ENCODE measurements at places on chromosomes 16 and 17. TPM values are rescaled to one million over a fixed set of nuclear protein-coding genes. Genes with fewer than 3 reads are reported as not detected.

Gene CIBAR2
- total RNA-seq = not detected

- H3K27me3 ChIP-seq = peaks cover 5% of the 10 kb centered on the region
- no peaks in the 10 kb centered on the region for H3K36me3 ChIP-seq
- H3K4me3 ChIP-seq = no peak overlapping the region
- DNase-seq = peak; percentile 82
- peaks cover 3% of the 10 kb centered on the region for H3K4me1 ChIP-seq
Measured at GRCh38 chr17:8997994-8998628, 23.2 kb upstream of the NTN1 start.

GRCh38 chr16:70568601-70569237 is 45.1 kb downstream of the SF3B3 start:
- DNase-seq = no peak
- H3K36me3 ChIP-seq = peaks cover 58% of the 10 kb centered on the region
- H3K4me3 ChIP-seq = no peak overlapping the region
- peaks cover 22% of the 10 kb centered on the region for H3K4me1 ChIP-seq

- DNase-seq = peak; percentile 92
- no peaks in the 10 kb centered on the region for H3K36me3 ChIP-seq
- no peak overlapping the region for H3K4me3 ChIP-seq
Measured at GRCh38 chr16:4330277-4330874, 14.5 kb downstream of the GLIS2 start.

GRCh38 chr17:76204277-76204676 is 36.0 kb downstream of the RNF157 start:
- H3K36me3 ChIP-seq = no peaks in the 10 kb centered on the region
- no peaks in the 10 kb centered on the region for H3K27me3 ChIP-seq
- H3K4me1 ChIP-seq = peaks cover 3% of the 10 kb centered on the region
- H3K27ac ChIP-seq = no peak overlapping the region
- no peak for DNase-seq
- no peak overlapping the region for H3K4me3 ChIP-seq

- peak; percentile 28 for DNase-seq
- peaks cover 22% of the 10 kb centered on the region for H3K4me1 ChIP-seq
- H3K36me3 ChIP-seq = peaks cover 3% of the 10 kb centered on the region
- peaks cover 4% of the 10 kb centered on the region for H3K27me3 ChIP-seq
- H3K4me3 ChIP-seq = no peak overlapping the region
- H3K27ac ChIP-seq = peak overlapping the region; percentile 58
Measured at GRCh38 chr17:80720610-80721577, 176.3 kb downstream of the RPTOR start.

Gene PRDM7
- not detected for total RNA-seq

DNA sequence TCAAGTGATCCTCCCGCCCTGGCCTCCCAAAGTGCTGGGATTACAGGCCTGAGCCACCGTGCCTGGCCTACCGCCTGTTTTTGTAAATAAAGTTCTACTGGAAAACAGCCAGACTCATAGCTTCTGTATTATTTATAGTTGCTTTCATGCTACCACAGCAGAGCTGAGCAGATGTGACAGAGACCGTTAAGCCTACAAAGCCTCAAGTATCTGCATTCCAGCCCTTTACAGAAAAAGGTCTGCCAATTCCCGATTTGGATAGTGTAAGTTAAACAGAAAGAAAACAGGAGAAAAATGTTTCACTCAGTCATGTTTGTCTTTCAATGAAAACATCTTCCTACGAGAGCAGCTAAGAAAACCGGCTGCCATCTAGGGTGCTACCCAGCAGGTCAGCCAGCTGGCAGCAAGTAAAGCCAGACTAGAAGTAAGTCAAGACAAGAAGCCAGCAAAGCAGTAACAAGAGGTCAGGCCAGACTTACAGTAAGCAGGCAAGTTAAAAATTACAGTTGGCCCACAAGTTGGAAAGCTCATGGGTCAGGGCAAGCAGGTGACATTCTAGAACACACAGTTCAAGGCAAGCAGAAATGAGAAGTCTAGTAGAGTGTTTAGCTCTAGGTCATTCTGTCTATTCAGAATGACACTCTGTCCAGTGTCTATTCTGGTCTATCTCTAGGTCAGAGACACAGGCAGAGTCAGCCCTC is 17.7 kb downstream of the NCBP3 start:
- peaks cover 7% of the 10 kb centered on the region for H3K27me3 ChIP-seq
- no peak overlapping the region for H3K4me3 ChIP-seq
- peaks cover 23% of the 10 kb centered on the region for H3K36me3 ChIP-seq
- no peaks in the 10 kb centered on the region for H3K4me1 ChIP-seq
- no peak overlapping the region for H3K27ac ChIP-seq

Gene SLC52A1
- 0.21 TPM for total RNA-seq

Gene NOS2
- 1.3 TPM for total RNA-seq

Gene TBC1D10B
- total RNA-seq = 62.4 TPM

GRCh38 chr16:85751698-85752501 is 1.0 kb upstream of the C16orf74 start:
- H3K36me3 ChIP-seq = peaks cover 3% of the 10 kb centered on the region
- H3K27ac ChIP-seq = no peak overlapping the region
- peak overlapping the region; percentile 71 for H3K4me3 ChIP-seq
- H3K27me3 ChIP-seq = peaks cover 9% of the 10 kb centered on the region
- H3K4me1 ChIP-seq = peaks cover 20% of the 10 kb centered on the region
- no peak for DNase-seq

GRCh38 chr17:32584792-32585191 is 98.0 kb downstream of the CDK5R1 start:
- H3K4me1 ChIP-seq = no peaks in the 10 kb centered on the region
- H3K4me3 ChIP-seq = no peak overlapping the region
- H3K36me3 ChIP-seq = peaks cover 5% of the 10 kb centered on the region
- no peaks in the 10 kb centered on the region for H3K27me3 ChIP-seq
- no peak overlapping the region for H3K27ac ChIP-seq

Gene KRTAP4-12
- not detected for total RNA-seq

- H3K36me3 ChIP-seq = peaks cover 3% of the 10 kb centered on the region
- H3K4me1 ChIP-seq = no peaks in the 10 kb centered on the region
- H3K4me3 ChIP-seq = no peak overlapping the region
- peaks cover 10% of the 10 kb centered on the region for H3K27me3 ChIP-seq
Measured at GRCh38 chr16:658679-659571, 9.0 kb upstream of the RHOT2 start.

- DNase-seq = no peak
- no peaks in the 10 kb centered on the region for H3K27me3 ChIP-seq
Measured at GRCh38 chr16:67370661-67371060, 22.6 kb downstream of the TPPP3 start.

- no peak for DNase-seq
- no peak overlapping the region for H3K4me3 ChIP-seq
- peaks cover 37% of the 10 kb centered on the region for H3K27me3 ChIP-seq
- H3K4me1 ChIP-seq = peaks cover 27% of the 10 kb centered on the region
- H3K36me3 ChIP-seq = peaks cover 24% of the 10 kb centered on the region
Measured at GRCh38 chr17:7222972-7223292, 3.2 kb downstream of the ACADVL start.

GRCh38 chr16:25692351-25692741 is 587 bp downstream of the HS3ST4 start:
- no peaks in the 10 kb centered on the region for H3K36me3 ChIP-seq
- H3K4me3 ChIP-seq = no peak overlapping the region
- peaks cover 5% of the 10 kb centered on the region for H3K4me1 ChIP-seq
- peak; percentile 18 for DNase-seq
- no peak overlapping the region for H3K27ac ChIP-seq

- H3K4me1 ChIP-seq = peaks cover 62% of the 10 kb centered on the region
- DNase-seq = peak; percentile 14
- peaks cover 29% of the 10 kb centered on the region for H3K36me3 ChIP-seq
- peak overlapping the region; percentile 63 for H3K4me3 ChIP-seq
- peaks cover 8% of the 10 kb centered on the region for H3K27me3 ChIP-seq
Measured at GRCh38 chr17:29726715-29727252, 104.1 kb upstream of the CORO6 start.

GRCh38 chr17:75570772-75571171 is 16.8 kb upstream of the MYO15B start:
- H3K36me3 ChIP-seq = peaks cover 8% of the 10 kb centered on the region
- H3K4me3 ChIP-seq = no peak overlapping the region
- no peak overlapping the region for H3K27ac ChIP-seq
- peaks cover 7% of the 10 kb centered on the region for H3K27me3 ChIP-seq
- H3K4me1 ChIP-seq = no peaks in the 10 kb centered on the region

Gene UTS2R
- not detected for total RNA-seq

DNA sequence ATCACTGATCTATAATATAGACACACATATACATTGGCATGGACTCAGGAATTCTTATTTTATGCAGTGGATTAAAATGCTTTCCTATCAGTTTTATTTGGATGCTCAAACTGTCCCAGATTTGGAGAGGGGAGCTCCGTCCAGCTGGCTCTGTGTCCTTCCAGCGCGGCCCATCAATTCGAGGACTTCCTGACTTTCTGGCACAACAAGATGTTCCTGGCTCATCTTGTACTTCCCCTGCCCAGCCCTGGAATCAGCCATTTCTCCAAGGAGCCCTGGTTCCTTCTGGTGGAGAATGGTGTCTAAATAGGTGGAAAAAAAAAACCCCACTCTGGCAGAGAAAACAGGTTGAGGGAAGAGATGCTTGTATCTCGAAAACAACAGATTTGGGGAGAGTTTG is 94.5 kb downstream of the CRISPLD2 start:
- no peaks in the 10 kb centered on the region for H3K4me1 ChIP-seq
- H3K4me3 ChIP-seq = no peak overlapping the region
- H3K27me3 ChIP-seq = peaks cover 5% of the 10 kb centered on the region
- DNase-seq = no peak

DNA sequence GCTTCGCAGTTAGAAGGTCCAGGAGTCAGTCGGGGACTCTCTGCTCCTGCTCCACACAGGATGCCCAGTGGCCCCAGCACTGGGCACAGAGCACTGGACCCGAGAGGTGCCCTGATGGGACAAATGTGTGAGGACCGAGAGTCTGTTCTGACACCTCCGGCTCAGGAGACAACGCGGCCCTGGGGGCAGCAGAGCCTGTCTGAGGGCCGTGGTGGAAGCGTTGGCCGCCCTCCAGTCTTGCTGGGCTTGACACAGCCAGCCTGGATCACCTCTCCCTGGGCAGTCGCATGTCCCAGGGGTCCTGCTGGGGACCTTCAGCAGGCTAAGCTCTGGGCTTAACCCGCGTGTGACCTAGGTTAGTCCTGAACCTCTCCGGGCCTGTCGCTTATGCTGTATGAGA is 23.1 kb downstream of the LGALS9 start:
- H3K27ac ChIP-seq = no peak overlapping the region
- no peak for DNase-seq
- no peak overlapping the region for H3K4me3 ChIP-seq
- peaks cover 18% of the 10 kb centered on the region for H3K4me1 ChIP-seq

GRCh38 chr16:24775455-24775854 is 46.0 kb downstream of the TNRC6A start:
- H3K27me3 ChIP-seq = no peaks in the 10 kb centered on the region
- H3K36me3 ChIP-seq = peaks cover 4% of the 10 kb centered on the region
- peak overlapping the region; percentile 12 for H3K27ac ChIP-seq
- no peaks in the 10 kb centered on the region for H3K4me1 ChIP-seq
- no peak for DNase-seq

DNA sequence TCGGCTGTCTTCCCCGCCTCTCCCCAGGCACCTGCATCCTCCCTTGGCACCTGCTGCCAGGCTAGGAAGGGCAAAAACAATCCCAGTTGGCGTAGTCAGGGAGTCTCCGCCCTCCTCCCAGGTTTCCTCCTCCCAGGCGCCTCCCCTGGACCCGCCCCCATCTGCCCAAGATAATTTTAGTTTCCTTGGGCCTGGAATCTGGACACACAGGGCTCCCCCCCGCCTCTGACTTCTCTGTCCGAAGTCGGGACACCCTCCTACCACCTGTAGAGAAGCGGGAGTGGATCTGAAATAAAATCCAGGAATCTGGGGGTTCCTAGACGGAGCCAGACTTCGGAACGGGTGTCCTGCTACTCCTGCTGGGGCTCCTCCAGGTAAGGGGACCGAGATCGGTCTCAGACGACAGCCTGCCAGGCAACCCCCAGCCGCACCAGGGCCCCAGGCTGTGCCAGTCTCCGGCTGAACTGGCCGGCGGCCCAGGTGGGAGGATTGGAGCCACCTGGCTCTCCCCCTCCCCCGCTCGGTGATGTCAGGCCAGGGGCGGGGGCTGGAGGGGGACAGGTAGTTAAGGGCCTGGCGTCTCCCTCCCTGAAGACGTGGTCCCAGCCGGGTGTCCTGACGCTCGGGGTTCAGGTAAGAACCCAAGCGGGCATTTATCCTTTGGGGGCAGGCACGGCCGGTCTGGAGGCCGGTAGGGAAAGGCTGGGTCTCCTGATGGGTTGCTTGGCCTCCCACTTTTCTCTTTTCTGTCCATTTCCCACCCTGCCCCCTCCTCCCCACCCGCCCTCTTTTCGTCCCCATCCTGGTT is at the start of gene GRB7:
Gene GRB7, plus strand, starts transcription at position 179 of the 808 bp plus-strand sequence. CDS start 4,364 bp downstream, outside the sequence.
- peaks cover 18% of the 10 kb centered on the region for H3K4me1 ChIP-seq
- H3K27ac ChIP-seq = no peak within 1 kb of the TSS
- peaks cover 20% of the 10 kb centered on the region for H3K27me3 ChIP-seq
- peak within 1 kb of the TSS; percentile 65 for H3K4me3 ChIP-seq
- H3K36me3 ChIP-seq = no peaks in the 10 kb centered on the region

- H3K4me1 ChIP-seq = no peaks in the 10 kb centered on the region
- no peak overlapping the region for H3K4me3 ChIP-seq
- no peak for DNase-seq
- H3K36me3 ChIP-seq = no peaks in the 10 kb centered on the region
- no peaks in the 10 kb centered on the region for H3K27me3 ChIP-seq
Measured at GRCh38 chr16:68776821-68777485, 39.9 kb downstream of the CDH1 start.

Gene KRT33A
- not detected for total RNA-seq

Gene SHMT1
- 18.9 TPM for total RNA-seq

DNA sequence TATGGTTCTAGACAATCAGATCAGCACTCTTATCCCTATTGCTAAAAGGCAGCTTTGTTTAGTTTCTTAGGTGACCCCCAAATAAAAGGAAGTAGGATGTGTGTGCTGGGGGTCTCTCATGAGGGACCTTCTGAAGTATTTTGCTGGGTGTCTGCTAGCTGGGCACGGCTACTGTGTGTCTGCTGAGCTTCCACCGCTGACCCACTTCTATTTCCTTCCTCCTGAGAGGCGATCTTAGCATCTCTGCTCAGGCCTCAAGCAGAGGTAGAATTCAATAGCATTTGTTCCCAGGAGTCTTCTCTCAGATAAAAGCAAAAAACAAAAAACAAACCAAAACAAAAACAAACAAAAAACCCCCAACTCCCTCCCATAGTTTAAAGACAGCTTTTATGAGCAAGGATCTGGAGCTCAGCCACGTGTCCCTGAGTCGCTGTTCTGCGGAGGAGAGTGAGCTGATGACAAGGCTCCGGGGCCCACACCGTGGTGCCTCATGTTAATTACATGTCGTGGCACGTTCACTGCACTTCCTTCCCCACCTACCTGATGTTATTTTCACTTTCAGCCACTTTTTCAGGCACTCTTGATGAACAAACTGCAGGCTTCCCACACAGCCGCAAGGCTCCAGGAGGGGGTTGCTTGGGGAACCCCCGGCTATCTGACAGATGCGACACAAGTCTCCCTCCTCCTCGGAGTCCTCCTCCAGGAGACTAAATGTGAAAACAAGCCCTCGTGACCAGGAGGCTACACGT is 83.5 kb downstream of the MARCHF10 start:
- DNase-seq = no peak
- H3K36me3 ChIP-seq = no peaks in the 10 kb centered on the region
- H3K27me3 ChIP-seq = no peaks in the 10 kb centered on the region
- H3K4me1 ChIP-seq = peaks cover 30% of the 10 kb centered on the region
